Endothelial cell of umbilical vein (primary cell): ENCODE measurements at places on chromosomes 5 and 9.

- no peak for DNase-seq
Measured at GRCh38 chr5:173281910-173282309, 46.3 kb downstream of the STC2 start.

DNA sequence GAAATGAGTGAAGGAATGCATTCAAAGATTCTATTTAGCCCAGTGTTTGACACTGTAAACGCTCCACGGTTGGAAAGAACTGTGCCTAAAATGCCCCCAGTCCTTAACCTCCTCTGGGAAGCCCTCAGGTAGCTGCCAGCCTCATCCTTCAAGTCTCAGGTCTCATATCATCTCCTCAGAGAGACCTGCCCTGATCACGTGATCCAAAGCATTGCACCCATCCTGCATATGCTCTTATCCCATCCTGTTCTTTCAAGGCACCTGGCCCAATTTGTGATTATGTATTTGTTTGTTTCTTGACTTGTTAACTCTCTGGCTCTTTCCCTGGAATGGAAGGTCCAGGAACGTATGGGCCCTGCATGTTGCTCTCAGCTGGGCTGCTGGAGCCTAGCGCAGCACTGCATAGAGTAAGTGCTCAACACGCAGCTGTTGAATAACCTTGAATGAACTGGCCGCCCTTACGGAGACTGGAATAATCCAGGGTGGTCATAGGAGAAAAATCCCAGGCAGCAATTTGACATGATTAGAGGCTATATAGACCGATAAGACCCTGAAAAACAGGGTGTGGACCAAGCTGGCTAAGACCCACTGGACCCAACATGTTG lies 8.7 kb downstream of the C1QTNF2 start:
- no peak for DNase-seq

DNA sequence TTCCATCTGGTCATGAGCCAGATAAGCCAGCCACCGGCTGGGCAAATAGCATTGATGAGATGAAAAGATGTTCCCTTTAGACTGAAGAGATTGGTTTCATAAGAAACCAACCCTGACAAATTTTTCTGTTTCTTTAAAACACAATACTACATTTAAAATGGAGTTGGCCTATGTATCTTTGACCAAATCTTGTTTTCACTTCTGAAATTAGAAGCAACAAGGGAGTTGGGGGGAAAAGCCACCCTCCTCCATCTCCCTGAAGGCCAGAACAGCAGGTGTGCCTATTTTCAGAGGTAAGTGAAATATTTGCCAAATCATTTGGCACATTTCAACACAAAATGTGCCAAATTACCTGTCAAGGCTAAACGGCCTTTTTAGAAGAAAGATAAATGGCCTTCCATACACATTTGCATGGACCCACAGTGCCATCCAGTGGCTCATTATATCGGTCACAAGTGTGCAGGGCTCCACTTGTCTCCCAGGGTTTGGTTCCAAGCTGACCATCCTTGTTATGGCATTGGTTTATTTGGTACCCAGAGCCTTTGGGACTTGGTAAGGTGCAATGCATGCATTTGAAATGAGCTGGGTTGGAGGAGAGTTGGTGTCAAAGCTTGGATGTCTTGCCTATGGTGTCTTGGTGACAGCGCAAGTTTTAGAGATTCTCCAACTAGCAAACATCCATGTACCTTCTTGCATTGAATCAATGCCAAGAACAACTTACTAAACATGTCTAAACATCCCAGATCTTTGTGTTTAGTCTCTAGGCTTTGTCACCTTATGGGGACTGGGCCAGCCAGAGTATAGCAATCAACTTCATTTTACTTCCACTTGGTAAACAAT lies 372.0 kb upstream of the KIF2A start:
- DNase-seq: peak; percentile 55

GRCh38 chr5:139732019-139732418 lies 63.6 kb upstream of the PSD2 start:
- DNase-seq: no peak

DNA sequence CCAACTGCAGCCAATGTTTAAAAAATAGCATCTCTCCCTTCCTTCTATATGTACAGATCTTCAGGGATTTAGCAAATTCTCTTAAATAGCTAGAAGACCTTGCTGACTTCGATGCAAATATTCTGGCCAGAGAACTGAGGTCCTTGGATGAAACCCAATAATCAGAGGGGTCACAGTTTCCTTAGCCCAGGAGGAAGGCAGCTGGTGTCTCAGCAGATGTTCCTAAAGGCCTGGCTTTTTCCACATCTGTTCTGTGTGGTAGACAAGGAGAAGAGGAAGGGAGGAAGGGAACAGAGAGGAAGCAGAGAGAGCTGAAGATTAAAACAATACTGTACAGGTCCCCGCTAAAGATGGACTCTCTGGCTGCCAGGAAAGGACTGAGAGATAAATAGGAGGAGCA lies 33.1 kb downstream of the BOD1 start:
- DNase-seq: no peak

GRCh38 chr5:127585661-127586060 lies 63.2 kb upstream of the CTXN3 start:
- DNase-seq: no peak

GRCh38 chr5:18944771-18945170 lies 1043.2 kb downstream of the CDH18 start:
- no peak for DNase-seq

GRCh38 chr9:18543406-18544192 lies 69.6 kb downstream of the ADAMTSL1 start:
- DNase-seq: peak; percentile 78

DNA sequence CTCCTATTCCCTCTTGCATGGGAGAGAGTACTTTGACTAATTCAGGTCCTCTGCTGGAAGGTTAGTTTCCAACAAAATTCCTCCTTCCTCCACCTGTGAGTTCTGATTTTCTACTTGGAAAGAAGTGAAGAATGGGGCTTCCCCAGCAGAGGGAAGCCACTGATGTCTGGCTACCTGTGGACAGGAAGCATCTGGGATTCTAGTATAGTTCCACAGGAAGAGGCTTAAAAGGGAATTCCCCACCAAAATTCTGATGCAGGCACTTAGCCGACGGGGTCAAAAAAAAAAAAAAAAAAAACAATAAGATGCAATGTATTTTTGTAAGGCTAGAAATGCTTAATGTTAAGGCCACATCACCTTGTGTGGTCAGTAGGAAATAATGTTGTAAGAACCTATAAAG lies 33.4 kb downstream of the PCDHGC5 start:
- peak; percentile 62 for DNase-seq

- no peak for DNase-seq
Measured at GRCh38 chr5:163350083-163350482, 87.3 kb upstream of the CCNG1 start.

- DNase-seq: no peak
Measured at GRCh38 chr5:142772446-142773293, 2.5 kb downstream of the ARHGAP26 start.

DNA sequence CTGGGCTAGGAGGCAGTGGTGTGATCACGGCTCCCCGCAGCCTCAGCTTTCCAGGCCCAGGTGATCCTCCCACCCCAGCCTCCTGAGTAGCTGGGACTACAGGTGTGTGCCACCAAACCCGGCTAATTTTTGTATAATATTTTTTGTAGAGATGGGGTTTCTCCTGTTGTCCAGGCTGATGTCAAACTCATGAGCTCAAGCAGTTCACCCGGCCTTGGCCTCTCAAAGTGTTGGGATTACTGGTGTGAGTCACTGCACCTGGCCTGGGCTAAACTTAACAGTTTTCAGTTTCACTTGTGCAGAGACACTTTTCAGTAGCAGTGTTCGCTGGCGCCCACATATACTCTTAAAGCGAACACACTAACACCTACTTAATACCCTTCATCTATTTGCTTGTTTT lies 205.6 kb upstream of the ZNF608 start:
- no peak for DNase-seq

- peak; percentile 18 for DNase-seq
Measured at GRCh38 chr9:83239747-83240146, 176.8 kb upstream of the RASEF start.

DNA sequence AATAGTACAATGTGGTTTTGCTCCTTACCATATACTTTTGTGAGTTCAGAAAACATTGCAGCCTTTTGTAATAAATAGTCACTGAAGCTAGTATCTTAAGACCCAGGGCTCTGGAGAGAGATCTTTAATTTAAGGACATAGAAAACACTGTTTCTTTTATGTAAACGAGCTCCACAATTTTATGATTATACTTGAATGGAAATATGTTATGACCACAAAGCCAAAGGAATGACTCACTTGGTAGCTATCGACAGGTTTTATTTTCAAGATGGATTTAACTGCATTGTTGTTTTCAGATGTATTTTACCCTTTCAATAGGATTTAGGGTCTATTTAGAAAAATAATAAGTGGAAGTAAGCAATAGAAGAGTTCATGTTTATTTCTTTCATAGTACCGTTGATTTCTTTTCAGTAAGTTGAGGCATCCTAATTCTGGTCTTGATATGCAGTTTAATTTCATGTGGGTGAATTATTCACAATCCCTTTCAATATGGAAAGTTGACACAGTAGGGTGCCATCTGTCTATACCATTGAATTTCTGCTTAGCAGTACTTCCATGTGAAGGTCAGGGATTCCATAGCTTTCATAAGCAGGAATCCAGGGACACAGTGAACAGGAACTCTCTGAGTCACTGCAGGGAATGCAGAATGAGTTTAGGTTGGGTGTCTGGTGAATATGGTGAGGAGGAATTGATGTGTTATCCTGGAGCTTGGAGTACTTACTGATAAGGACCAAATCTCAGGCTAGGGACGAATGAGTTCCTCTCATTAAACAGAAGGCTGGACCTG lies 157.6 kb downstream of the CD180 start:
- peak; percentile 85 for DNase-seq

DNA sequence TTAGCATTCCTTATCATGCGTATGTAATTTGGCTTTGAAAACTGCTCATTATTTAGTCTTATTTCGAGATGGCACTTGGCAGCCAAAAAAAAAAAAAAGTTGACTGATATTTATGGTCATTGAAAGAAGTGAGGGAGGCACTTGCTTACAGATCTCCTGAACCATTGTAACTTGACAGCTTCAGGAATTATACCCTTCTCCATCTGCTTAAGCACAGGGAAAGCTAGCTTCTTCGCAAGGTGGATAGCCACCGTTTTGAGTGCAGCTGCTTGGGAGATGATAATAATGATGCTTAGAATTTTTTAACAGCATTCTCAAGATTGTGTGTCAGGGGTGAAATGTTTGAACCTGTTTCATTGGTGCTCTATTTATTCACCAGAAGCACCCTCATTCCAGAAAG lies 116.1 kb downstream of the GIN1 start:
- no peak for DNase-seq

DNA sequence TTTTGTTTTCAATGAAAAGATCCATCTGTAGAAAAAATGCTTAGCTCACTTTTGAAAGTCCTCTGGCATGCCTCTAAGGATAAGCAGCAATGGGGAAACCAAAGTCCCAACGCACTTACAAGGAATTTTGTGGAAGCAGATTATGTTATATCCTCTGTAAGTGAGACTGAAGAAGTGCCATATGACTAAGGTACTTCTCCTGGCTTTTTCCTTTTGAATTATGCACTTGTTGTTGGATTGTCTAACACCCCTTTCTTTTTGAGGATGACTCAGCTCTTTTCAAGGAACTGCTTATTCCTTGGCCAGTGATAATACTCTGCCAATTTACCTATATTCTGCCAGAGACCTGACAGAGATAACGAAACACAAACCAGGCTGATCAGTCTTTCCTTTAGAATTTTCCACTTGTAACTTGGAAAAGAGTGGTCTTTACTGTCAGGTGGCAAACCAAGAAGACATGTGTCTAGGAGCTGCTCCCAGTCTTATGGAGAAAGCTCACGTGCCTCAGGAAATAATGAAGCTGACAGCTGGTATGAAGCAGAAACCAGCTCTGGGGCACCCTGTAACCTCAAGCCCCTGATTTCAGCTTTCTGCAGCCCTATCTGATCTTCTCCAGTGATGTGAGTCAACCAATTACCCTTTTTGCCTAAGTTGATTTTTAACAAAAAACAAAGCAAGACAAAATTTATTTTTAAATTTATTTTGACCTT lies 290.8 kb upstream of the FBXL7 start:
- DNase-seq: no peak

- peak; percentile 24 for DNase-seq
Measured at GRCh38 chr5:65203746-65204145, 278.0 kb downstream of the ADAMTS6 start.

DNA sequence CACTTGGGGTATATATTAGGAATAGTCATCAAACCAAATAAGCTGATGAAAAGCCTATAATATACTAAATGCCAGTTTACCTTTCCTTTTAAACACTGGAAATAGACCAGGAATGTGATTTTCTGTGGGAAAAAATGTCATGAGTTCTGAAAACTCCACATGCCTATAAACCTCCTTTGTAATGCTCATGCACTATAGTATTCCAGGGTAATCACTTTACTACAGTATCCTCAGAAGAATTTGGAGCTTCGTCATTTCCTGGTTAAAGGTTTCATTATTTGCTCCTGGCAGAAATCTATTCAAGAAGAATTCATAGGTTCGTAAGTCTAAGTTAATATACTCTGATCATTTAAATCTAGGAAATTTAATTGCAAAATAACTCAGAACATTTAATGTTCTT lies 1076.7 kb upstream of the DMAC1 start:
- no peak for DNase-seq

DNA sequence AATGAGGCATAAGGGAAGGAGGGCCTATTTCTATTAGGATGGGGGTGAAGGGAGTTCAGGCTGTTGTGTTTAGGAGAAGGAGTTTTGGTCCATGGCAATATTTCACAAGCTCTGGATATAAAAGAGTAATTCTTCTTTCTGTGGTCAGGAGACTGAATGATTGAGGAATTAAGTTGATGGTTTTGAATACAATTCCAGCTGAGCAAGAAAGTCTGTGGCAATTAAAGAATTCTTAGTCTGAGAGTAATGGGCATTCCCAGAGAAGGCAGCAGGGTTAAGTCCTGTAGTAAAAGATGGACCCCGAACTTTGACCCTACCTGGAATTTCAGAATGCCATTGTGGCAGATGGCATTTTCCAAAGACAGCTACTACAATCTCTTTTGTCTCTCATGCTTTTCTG lies 202.6 kb downstream of the TLE4 start:
- DNase-seq: no peak

DNA sequence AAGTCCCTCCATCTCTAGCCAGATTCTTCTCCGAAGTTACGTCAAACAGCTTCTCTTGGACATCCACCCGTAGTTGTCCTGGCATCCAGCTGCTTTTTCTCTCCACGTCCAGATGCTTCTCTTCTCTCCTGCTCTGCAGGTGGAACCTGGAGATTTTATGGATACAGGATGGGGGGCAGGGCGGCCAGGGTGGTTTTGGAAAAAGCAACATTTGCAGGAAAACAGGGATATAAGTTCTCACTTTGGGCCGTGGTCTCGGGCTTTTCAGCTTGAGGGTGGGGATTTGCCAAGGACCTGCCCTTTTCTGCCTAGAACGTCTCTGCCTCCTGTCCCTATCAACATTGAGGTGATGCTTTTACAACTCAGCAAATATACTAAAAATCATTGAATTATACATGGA lies 1941.6 kb upstream of the C9orf72 start:
- no peak for DNase-seq
